ENCODE measurements at places on chromosomes 2 and 18.

DNA sequence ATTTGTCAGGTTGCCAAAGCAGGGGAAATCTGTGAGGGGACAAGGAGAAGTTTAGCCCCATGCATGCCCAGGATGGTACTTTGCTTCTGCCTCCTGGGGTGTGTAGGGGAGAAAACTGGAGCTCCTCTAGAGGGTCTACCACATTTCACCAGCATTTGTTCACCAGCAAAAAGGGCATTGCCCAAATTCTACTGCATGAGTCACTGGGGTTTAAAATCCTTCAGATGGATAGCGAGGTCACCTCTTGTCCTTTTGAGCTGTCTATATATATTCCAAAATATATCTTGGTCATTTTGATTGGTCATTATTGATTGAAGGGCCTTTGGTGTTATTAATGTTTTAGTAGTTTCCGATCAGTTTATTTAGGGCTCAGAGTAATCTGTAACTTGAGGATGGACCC is 18.7 kb downstream of the FHOD3 start:
- DNase-seq = no peak

DNA sequence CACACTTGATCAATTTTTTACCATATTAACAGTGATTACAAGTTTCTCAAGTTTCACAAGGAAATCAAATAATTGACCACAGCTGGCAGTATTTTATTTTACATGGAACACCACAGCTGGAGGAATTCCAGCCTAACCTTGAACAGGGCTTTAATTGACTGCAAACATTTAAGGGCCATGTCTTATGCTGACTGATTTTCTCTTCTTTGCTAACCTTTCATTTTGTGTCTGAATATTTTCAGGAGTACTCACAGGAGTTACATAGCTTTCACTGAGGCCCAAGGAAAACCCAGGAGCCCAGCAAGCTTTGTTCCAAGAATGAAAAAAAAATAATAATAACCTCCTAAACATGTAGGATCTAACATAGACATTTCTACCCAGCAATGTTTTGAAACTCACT is 49.6 kb downstream of the FRZB start:
- no peak for DNase-seq

- no peak for DNase-seq
Observed at GRCh38 chr18:62632788-62633455, 82.4 kb upstream of the PHLPP1 start.

GRCh38 chr2:202382684-202383083 is 6.6 kb downstream of the BMPR2 start:
- no peak for DNase-seq

DNA sequence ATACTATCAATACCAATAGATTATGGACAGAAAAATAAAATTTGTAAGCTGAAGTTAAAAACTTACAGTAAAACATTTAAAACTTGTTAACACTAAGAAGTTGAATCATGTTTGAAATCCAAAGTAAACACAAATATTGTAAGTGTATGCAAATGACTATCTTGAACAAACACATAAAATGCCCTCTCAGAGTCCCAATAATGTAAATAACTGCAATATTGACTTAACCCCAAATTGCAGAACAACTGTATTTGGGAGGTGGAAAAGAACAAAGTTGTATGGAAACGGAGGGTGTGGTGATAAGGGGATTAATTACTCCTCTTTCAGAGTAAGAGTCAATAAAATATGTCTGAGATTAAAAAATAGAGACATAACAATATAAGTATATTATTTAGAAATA is 140.0 kb upstream of the NOL4 start:
- DNase-seq = no peak

DNA sequence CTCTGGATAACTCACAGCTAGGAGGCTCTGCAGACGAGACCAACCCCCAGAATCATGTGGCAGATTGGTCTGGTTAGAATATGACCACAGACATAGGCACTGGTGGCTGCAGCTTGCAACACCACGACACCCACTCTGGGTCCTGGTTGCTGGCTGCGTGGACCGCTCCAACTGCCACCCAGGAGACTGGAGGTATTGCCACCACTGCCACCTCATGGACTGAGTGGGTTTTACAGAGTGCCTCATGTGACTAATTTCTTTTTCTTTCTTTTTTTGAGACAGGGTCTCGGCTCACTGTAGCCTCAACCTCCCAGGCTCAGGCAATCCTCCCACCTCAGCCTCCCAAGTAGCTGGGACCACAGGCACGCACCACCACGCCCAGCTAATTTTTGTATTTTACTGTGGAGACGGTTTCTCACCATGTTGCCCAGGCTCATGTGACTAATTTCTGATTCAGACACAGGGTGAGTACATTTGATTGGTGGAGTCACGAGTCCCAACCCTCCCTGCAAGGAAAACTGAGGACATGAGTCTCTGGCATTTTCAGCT is 29.9 kb upstream of the NT5DC4 start:
- peak; percentile 56 for DNase-seq

GRCh38 chr2:17617516-17617915 is 77.0 kb downstream of the VSNL1 start:
- no peak for DNase-seq

DNA sequence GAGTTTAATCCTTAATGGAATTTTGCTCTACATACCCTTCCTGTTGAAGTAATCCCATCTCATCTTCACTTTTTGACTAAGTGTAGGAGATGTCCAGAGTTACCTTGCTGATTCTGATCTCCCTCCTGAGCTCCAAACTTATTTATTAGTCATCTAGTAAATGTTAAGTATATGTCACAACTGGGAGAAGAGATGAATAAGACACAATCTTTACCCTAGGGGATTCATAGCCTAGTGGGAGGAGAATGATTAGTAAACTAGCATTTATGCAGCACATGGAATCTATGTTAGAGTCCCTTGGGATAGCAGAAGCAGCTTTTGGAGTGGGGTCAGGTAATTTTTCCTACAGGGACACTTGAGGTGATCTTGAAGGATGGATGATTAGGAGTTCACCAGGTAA is 20.7 kb downstream of the ACVR2A start:
- DNase-seq = no peak

DNA sequence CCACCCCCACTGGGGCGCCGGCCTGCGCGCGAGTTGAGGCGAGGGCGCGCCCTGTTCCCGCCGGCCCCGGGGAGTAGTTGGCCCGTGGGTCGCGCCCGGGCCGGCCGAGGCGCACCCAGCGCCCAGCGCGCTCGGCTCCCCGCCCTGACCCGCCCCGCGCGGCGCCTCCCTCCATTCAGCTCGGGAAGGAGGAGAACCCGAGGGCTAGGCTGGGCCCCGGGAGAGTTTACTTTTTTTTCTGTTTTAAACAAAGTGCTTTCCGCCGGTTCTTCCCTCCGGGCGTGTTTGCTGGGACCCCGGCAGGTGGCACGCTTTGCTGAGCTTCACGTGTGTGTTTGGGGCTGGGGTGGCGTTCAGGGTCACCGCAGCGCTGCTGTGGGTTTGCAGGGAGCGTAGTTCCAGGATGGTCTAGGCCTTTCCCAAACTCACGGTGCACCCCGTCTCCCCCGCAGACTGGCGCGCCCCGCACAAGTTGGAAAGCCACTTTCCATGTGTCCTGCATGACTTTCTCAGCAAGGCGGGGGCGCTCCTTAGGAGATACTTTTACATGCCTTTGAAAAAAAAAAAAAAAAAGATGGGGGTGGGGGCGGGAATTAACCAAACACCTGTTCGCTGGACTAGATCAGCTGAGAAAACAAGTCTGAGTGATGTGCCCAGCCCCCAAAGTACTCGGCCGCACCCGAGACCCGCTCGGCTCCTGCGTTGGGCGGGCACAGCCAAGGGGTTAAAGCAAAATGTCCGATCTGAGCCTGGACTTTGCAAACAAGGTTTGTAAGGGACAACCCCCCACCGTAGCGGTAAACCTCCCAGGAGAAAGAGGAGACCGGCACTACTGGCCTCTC is 825 bp downstream of the ITGA6 start:
- DNase-seq = no peak

DNA sequence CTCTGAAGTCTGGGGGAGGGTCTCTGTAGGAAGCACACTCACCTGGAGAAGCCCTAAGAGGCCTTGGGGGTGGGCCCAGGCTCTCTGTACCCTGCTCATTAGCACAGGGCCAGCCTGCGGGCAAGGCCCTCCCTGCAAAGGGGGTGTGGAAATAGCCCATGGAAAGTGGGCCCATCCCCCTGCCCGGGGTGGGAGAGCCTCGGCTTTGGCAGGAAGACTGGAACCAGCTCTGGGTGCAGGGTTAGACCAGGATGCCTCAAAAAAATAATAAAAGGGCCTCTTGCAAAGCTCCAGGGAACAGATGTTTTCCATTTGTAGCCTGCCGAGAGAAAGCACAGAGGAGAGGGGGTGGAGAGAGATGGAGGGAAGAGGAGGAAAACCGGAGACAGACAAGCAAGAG is 98.7 kb downstream of the STPG4 start:
- peak; percentile 92 for DNase-seq

DNA sequence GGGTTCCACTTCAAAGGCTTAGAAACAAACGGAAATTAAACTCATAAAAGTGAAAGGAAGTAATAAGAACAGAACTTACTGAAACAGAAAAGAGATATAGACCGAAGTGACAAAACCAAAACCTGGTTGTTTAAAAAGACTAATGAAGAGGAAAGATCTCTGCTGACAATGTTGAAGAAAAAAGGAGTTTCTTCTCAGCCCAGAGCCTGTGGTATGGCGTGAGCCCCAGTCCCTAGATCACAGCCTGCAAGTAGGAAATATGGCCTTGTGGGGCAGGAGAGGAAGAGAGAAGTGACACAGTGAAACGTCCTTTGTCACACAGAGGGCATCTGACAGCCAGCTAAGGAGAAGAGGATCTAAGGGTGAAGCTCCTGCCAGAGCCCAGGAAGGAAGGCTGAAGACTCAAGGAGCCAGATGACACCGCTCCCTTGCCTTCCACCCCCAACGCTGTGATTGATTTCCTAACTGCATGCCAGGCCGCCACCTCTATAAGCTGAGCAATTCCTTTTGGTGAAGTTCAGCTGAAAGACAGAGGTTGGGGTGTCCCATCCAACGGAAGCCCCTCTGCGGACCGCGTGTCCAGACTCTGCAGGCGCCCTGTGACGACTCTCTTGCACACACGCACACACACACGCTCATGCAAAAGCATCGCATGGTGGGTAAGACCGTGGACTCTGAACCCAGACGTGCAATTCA is 141.1 kb downstream of the HDAC4 start:
- DNase-seq = no peak

GRCh38 chr2:166297951-166298350 is 77.8 kb downstream of the SCN9A start:
- DNase-seq = no peak

- DNase-seq = no peak
Observed at GRCh38 chr18:78830826-78831225, 148.8 kb upstream of the SALL3 start.

GRCh38 chr2:157158111-157158510 is 99.4 kb upstream of the GALNT5 start:
- DNase-seq = no peak

GRCh38 chr18:36735130-36735529 is 93.7 kb downstream of the TPGS2 start:
- DNase-seq = no peak

- peak; percentile 78 for DNase-seq
Observed at GRCh38 chr2:45860136-45861121, 209.0 kb downstream of the PRKCE start.

- no peak for DNase-seq
Observed at GRCh38 chr2:35714883-35715282, 640.7 kb upstream of the CRIM1 start.

DNA sequence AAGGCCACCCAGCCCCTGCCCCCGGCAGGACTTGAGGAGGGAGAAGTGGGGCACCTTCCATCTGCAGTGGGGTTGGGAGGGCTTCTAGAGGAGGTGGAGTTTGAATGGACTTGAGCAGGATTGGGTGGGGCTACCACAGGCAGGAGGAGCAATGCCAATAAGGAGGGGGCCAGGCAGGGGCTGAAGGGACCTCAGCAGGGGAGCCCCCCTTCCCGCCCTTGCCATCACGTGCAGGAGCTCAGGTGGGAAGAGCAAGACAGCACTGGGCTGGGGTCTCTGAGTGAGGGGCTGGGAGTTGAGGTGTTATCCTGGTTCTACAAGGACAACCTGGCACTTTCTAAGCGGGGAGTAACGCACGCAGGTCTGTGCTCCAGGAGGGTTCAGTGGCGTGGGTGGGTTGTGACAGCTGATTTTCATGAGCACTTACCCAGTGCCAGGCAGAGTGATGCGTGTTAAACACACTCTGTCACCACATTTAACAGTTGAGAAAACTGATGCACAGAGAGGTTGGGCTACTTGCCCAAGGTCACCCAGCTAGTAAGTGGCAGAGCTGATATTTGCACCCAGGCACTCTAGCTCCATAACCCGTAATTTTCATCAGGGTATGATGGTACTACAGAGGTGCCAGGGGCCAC is 4.8 kb downstream of the CHRND start:
- no peak for DNase-seq

GRCh38 chr2:178230396-178230795 is 36.1 kb downstream of the OSBPL6 start:
- no peak for DNase-seq
